HCT116 (cell line): ENCODE measurements at places on chromosomes 1 and 21.

DNA sequence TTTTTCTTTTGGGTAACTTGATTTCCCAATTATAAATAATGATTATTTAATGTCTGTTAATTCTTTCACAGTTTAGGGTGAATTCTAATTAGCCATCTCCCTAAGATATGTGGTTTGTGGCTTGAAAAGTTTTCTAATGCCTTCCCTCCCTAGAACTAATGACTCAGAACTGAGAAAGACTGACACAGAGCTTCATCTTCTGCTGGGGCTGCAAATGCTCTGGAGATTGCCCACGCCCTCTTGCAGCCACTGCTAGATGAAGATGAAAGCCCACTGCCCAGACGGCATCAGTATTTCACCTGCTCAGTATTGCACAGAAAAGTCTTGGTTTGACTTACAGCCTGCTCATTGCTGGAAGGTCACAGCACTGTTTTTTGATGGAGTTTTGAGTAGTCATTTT is 101.5 kb downstream of the ST6GALNAC3 start:
- H3K4me3 ChIP-seq: no peak overlapping the region
- H3K27ac ChIP-seq: no peak overlapping the region
- no peak for DNase-seq
- no peaks in the 10 kb centered on the region for H3K27me3 ChIP-seq

DNA sequence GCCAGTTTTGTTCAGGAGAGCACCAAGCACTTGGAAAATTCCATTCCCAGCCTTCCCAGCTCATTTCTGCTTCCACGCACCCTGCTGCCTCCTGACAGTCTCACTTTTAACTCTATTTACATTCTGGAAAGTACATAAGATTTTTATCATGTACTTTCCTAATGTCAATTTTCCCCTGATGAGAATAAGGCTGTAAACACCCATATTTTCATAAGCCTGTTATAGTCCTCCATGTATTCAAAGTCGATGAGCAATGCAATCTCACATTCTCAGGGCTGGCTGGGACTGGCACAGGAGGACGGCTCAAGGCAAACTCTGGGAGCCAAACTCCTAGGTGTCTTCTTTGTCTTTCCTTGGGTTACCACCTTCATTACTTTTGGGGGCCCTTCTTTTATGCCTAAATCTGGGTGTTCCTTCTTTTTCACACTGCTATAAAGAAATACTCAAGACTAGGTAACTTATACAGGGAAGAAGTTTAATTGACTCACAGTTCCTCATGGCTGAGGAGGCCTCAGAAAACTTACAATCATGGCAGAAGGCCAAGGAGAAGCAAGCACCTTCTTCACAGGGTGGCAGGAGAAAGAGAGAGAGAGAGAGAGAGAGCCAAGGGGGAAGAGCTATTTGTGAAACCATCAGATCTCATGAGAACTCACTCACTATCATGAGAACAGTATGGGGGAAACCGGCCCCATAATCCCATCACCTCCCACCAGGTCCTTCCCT is 94.6 kb downstream of the IGSF21 start:
- DNase-seq: no peak
- no peaks in the 10 kb centered on the region for H3K4me1 ChIP-seq
- no peak overlapping the region for H3K4me3 ChIP-seq

DNA sequence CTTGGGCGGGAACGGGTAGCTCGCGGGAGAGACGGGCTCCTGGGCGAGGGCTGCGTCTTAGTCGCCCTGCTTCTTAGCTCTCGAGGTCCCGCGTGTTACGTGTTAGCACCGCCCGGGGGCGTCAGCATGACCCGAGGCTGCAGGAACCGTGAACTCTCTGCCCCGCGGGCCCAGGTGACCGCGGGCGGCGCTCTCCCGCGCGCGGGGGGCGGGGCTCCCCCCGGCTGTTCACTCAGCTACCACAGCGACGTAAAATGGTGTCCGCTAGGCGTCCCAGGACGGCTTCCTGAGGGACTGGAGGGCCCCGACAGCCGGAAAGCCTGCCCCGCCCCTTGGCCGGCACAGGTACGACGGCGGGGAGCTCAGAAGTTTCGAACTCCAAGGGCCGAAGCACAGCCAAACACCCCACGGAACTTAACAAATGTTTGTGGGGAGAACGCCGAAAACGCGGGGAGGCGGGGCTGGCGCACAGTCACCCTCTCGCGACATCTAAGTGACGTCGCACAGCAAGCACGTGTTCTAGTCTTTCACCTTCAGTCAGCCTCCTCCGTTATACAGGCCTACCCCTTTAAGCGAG is 780 bp upstream of the RBM15 start:
- DNase-seq: no peak
- no peaks in the 10 kb centered on the region for H3K27me3 ChIP-seq
- peaks cover 24% of the 10 kb centered on the region for H3K36me3 ChIP-seq
- H3K27ac ChIP-seq: peak overlapping the region; percentile 95
- H3K4me3 ChIP-seq: peak overlapping the region; percentile 89
- H3K4me1 ChIP-seq: peaks cover 37% of the 10 kb centered on the region

- H3K27me3 ChIP-seq: no peaks in the 10 kb centered on the region
- peaks cover 4% of the 10 kb centered on the region; the same call in 1 of the 2 replicates for H3K4me1 ChIP-seq
- H3K4me3 ChIP-seq: no peak overlapping the region
These were observed 56.7 kb downstream of the SLX9 start for GRCh38 chr21:44996501-44996921.

DNA sequence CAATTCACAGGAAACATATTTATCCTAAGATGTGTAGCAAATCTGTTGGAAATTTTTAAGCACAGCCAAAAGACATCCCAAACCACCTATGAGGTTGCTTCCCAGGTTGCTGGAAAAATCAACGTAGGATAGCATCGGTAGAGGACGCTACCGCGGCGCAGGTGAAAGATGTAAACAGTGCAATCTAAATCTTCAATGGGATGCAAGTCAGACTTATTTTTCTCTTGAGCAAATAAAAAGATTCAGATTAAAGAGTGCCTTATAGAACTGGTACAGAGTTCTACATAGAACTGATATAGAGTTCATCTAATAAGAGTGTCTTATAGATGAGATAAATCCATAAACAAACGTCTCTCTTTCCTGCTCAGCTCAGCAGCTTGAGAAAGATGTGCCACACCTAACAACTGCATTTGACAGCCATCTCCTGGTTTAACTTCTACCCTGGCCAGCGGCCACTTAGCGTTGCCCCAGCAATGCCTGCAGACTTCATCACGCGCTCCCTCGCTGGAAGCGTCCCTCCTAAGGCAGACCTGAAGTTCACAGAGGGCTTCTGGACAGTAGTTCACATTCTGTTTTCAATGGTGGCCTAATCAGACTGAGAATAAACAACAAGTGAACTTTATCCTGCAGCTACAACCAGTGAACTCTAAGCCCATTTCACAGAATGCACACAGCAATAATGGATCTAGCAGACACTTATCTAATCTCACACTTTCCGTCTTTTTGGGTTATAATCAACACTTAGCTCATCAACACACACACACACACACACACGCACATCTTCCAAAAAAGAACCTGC is 164.5 kb downstream of the TOMM20 start:
- no peak for DNase-seq
- no peak overlapping the region for H3K4me3 ChIP-seq
- H3K27me3 ChIP-seq: no peaks in the 10 kb centered on the region; the same call in 1 of the 2 replicates
- no peaks in the 10 kb centered on the region for H3K36me3 ChIP-seq
- H3K27ac ChIP-seq: no peak overlapping the region
- no peaks in the 10 kb centered on the region for H3K4me1 ChIP-seq

DNA sequence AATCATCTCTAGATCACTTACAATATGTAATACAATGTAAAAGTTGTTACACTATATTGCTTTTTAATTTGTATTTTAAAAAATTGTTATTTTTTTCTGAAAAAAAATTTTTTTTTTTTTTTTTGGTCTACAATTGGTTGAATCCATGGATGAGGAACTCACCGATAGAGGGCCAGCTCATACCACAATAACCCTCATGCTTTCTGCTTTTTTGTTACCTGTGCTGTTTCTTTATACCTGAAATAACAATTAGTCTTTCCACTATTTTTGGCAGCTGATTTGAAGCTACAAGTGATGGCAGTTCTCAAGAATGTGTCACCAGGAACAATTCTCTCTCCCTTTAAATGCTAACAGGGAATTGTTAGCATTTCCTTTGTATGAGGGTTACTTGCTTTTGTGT is 12.0 kb downstream of the SMG7 start:
- H3K27me3 ChIP-seq: no peaks in the 10 kb centered on the region
- DNase-seq: no peak
- H3K27ac ChIP-seq: no peak overlapping the region
- H3K4me1 ChIP-seq: no peaks in the 10 kb centered on the region
- H3K4me3 ChIP-seq: no peak overlapping the region
- no peaks in the 10 kb centered on the region for H3K36me3 ChIP-seq

- 0 out of 2 replicates have a peak, but pooled peaks cover 4% of the 10 kb centered on the region for H3K27me3 ChIP-seq
- H3K4me3 ChIP-seq: no peak overlapping the region
- no peak for DNase-seq
- no peaks in the 10 kb centered on the region for H3K36me3 ChIP-seq
These were observed 4.3 kb downstream of the OR2C3 start for GRCh38 chr1:247531937-247532336.

- H3K27ac ChIP-seq: no peak overlapping the region
- no peaks in the 10 kb centered on the region for H3K36me3 ChIP-seq
- H3K4me3 ChIP-seq: no peak overlapping the region
- no peak for DNase-seq
- no peaks in the 10 kb centered on the region for H3K27me3 ChIP-seq
- H3K4me1 ChIP-seq: no peaks in the 10 kb centered on the region
These were observed 8.3 kb downstream of the WARS2 start for GRCh38 chr1:119132179-119132578.

- H3K4me1 ChIP-seq: no peaks in the 10 kb centered on the region
- no peaks in the 10 kb centered on the region for H3K36me3 ChIP-seq
- H3K27me3 ChIP-seq: no peaks in the 10 kb centered on the region; the same call in 1 of the 2 replicates
- no peak overlapping the region for H3K4me3 ChIP-seq
- DNase-seq: no peak
- no peak overlapping the region for H3K27ac ChIP-seq
These were observed 49.4 kb downstream of the NGF start for GRCh38 chr1:115288591-115289198.

DNA sequence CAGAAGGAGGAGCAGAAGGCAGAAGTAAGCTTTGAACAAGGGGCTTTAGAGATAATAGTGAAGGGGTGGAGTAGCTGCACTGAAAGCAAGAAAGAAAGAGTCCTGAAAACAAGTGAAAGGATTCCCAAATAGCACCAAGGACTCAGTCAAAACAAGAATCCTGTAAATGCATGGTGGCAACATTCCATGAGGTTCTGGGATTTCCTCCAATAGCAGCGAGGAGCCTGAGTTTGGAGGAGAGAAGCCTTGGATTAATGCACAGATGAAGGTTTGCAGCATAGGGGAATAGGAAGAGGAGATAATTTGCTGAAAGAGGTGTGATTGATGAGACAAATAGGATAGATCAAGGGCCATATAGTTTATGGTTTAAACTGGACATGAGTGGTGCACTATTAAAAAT is 10.9 kb downstream of the KRTAP22-2 start:
- H3K36me3 ChIP-seq: no peaks in the 10 kb centered on the region
- no peak overlapping the region for H3K27ac ChIP-seq
- no peak for DNase-seq
- H3K4me3 ChIP-seq: no peak overlapping the region

GRCh38 chr1:116870300-116870699 is 39.4 kb upstream of the PTGFRN start:
- H3K4me3 ChIP-seq: no peak overlapping the region
- H3K4me1 ChIP-seq: no peaks in the 10 kb centered on the region
- H3K27ac ChIP-seq: no peak overlapping the region

DNA sequence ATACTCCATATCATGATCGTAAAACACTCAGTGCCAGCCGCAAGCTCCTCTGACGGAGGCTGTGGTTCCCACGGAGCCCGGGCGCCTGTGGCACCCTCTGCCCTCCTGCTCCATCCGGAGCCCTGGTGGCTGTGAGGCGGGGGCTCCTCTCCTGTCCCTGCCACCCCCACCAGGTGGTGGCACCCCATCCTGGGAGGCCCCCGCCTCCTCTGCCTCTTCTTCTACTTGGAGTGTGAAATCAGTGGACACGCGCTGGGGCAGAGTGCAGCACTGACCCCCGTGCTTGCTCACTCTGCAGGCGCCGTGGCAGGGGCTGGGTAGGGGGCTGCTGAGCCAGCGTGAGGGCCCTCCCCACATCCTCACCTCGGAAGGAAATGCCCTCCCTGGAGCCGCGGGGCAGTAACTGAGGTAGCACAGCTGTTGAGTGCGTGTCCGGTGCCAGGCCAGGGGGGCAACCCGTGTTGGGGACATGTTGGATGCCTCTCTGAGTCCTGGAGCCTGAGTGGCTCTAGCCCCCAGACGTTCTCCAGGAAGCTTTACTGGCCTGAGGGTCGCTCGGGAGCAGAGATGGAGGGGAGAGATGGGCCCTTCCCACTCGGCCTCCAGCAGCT is 58.7 kb upstream of the ABCG1 start:
- no peaks in the 10 kb centered on the region for H3K36me3 ChIP-seq
- no peak overlapping the region for H3K27ac ChIP-seq
- no peaks in the 10 kb centered on the region for H3K27me3 ChIP-seq
- DNase-seq: no peak
- H3K4me1 ChIP-seq: peaks cover 16% of the 10 kb centered on the region
- H3K4me3 ChIP-seq: no peak overlapping the region

DNA sequence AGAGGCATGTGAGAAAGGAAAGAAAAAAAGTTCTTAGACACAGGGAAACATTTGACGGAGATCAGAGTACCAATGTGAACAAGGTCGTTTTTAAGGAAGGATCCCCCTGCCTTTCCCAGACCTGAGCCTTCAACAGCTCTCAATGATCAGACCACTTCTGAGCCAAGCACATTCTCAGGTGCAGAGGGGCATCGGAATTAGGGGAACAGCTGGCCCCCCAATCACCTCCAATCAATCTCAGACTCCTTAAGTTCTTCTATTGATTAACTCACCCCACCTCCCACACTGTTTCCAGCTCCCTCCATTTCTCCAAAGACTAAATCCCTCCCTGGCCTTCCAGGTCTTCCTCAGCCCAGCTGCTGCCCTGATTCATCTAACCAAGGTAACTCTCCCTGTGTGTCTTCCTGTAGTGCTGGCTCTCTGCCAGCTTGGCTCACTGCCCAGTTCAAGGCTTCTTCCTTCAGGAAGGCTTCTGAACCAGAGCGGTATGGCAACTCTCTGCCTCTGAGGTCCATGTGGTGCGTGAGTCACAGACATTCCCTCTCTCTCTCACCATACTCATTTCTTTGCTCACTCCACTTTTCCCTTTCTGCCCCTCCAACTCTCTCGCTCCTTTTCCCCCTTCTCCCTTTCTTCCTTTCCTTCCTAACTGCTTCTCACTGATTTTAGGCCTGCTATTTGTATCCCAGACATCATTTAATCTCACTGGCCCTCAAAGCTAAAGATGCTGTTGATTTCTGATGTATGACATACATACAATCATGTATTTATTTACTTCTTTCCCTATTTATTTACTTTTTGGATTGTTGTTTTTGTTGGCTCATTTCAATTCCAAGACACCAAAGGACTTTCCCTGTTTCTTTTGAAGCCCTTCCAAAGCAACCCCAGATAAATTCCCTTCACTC is 18.1 kb downstream of the CFAP45 start:
- peaks cover 37% of the 10 kb centered on the region for H3K4me1 ChIP-seq
- H3K27me3 ChIP-seq: no peaks in the 10 kb centered on the region
- no peaks in the 10 kb centered on the region for H3K36me3 ChIP-seq
- no peak overlapping the region for H3K4me3 ChIP-seq
- DNase-seq: peak; percentile 96

GRCh38 chr1:172344444-172344843 is 76.0 kb upstream of the C1orf105 start:
- peaks cover 10% of the 10 kb centered on the region; the same call in 1 of the 2 replicates for H3K4me1 ChIP-seq
- H3K4me3 ChIP-seq: no peak overlapping the region
- no peak overlapping the region for H3K27ac ChIP-seq
- H3K36me3 ChIP-seq: no peaks in the 10 kb centered on the region
